ENCODE measurements at places on chromosomes 13 and 19.

DNA sequence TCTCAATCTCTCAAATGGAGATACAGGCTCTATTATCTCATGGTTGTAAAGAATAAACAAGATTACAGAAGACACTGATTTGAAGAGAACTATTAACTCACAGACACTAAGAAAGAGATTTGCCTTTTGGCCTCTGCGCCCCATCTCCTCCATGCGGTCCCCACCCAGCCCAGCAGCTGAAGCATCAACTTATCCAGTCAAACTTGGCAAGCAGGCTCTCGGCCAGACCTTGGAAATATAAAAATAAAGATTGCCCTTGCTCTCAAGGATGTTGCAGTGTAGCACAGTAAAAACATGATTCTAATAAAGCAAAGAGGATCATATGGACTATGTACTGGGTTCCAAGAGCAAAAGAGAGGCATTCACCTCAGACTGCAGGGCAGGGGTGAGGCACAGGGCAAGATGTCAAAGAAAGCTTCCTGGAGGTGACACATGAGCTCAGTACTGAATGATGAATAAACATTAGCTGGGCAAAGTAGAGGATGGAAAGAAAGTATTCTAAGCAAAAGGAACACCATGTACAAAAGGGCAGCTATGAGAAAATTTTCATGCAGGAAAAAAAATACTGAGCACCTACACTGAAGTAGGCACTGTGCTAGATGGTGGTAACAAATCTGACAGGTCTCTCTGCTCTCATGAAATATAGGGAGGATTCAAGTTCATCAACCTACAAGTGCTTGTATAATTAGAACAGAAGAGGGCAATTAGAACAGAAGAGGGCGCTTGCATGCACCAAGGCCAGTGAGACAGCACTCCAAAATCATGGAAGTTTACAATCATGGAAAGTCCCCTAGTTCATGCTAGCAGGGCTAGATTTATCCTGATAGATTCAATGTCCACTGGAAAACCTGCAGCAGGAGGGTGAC, 85.0 kb downstream of the SACS start:
- peak; percentile 26 for DNase-seq

DNA sequence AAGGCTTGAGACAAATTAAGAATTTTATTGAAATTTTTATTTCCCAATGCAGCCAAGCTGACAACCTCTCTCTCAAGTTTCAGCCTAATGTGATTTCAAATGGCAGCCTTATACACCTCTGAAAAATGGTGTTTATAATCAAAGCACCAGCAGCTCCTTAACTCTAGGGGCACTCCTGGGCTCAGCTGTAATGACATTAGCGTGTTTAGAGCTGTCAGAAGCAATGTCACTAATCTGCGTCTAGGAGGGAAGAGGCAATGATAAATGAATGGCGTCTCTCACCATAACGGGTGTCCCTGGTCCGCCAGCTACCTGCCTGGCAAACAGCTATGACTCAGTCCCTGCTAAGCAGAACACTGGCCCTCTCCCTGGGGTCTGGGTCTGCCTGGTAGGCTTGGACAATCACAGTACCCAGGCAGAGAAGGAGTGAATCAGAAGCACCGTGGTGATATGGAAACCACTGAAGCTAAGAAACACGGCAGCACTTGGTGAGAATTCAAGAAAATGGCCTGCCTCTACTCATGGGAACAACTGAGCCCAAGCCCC, 131.8 kb upstream of the VSTM2B start:
- DNase-seq: no peak

DNA sequence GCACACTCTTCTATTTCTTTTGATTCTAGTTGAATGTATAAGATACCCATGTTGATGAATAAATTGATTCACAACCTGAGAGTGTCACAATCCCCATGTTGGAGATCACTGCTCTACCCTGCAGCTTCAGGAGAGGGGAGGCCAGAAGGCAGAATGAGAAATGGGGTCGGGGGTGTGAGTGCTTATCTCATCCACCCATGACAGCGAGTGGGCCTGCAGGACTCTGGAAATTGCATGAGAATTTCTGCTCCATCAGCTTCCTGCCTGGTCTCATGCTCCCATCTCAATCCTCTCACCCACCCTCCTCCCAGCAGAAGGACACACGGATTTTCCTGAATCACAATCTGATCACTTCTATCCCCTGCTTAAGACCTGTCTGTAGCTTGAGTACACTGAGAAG, 22.9 kb upstream of the IGFL1 start:
- no peak for DNase-seq

GRCh38 chr19:14002571-14003250, 3.4 kb downstream of the RFX1 start:
- DNase-seq: no peak

DNA sequence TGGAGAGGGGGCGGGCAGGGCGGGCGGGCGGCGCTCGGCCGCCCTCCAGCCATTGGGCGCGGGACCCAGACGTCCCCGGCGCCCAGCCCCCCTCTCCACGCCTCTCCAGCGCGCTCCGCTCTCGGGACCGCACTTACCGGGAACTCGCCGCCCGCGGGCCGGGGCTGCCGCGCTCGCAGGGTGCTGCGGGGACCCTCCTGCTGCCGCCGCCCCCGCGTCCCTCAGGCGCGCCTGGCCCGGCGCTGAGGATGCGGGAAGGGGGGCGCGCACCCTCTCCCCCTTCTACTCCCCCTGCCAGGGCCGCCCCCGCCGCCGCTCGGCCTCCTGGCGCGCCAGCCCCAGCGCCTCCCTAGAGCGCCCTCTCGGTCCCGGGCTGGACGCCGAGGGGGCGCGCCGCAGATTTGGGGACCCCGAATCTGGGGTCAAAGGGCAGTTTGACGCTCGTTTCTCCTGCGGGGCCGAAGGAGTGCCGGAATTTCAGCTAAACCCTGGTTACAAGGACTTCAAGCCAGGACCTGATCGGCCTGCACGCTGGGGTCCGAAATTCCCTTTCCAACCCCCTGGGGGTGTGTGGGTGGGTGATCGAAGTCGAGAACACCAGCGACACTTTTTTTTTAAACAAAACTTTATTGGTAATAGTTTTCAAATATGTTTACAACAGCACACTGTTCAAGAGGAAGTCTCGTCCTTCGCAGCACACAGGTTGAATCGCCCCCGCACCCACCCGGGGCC, 696 bp upstream of the SAMD1 start:
- DNase-seq: peak; percentile 59

- no peak for DNase-seq
These were observed 2.5 kb downstream of the SIGLEC7 start for GRCh38 chr19:51144482-51145045.

- peak; percentile 56 for DNase-seq
These were observed 15.2 kb upstream of the PAK4 start for GRCh38 chr19:39110263-39110967.

GRCh38 chr13:41196620-41197019, 2.3 kb upstream of the KBTBD7 start:
- DNase-seq: peak; percentile 43

GRCh38 chr13:49341941-49342340, 94.2 kb downstream of the CDADC1 start:
- no peak for DNase-seq

- DNase-seq: no peak
These were observed 7.9 kb downstream of the AXL start for GRCh38 chr19:41226874-41227390.

GRCh38 chr19:30437869-30438268, 65.7 kb downstream of the ZNF536 start:
- no peak for DNase-seq

DNA sequence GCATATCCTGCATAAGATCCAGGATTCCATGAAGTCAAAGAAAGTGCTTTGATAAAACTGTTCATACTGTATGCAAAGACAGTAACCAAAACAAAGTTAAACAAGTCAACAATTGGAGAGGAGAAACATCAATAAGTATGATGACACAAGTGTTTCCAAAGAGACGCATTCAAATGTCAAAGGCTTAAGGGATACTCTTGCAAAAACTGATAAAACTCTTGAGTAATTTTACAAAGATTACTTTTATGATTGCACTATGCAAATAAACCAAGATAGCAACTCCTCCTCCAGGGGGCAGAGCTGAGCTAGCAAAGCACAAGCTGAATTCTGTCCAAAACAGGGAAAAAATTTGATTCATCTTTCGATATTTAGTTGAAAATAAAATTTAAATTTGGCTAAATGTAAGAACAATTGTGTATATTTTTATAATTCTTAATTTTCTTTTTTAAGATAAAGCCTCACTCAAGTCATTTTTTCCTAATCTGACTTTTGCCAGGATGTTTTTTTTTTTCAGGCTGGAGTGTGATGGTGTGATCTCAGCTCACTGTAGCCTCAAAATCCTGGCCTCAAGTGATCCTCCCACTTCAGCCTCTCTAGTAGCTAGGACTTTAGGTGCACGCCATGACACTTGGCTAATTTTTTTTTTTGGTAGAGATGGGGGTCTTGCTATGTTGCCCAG, 84.0 kb downstream of the MZT1 start:
- peak; percentile 75 for DNase-seq

- no peak for DNase-seq
These were observed 459.4 kb downstream of the FOXO1 start for GRCh38 chr13:40207001-40207478.

DNA sequence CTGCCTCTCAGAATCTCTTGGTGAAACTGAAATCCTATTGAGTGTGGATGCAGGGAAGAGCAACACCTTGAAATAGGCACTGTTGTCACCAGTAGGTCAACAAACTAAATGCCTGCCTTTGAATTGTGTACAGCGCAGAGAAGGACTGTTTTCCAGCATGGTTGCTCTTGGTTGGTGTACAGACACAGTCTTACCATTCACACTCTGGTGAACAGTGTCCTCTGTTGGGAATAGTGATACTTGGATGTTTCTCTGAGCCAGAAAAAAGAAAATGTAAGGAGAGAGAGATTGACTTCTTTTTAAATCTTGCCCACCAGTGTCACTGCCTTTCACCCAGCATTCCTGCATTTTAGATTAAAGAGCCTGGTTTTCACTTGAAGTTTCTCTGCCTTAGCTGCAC, 179.7 kb downstream of the STK24 start:
- peak; percentile 62 for DNase-seq

GRCh38 chr19:15475169-15475568, 4.1 kb downstream of the PGLYRP2 start:
- no peak for DNase-seq

DNA sequence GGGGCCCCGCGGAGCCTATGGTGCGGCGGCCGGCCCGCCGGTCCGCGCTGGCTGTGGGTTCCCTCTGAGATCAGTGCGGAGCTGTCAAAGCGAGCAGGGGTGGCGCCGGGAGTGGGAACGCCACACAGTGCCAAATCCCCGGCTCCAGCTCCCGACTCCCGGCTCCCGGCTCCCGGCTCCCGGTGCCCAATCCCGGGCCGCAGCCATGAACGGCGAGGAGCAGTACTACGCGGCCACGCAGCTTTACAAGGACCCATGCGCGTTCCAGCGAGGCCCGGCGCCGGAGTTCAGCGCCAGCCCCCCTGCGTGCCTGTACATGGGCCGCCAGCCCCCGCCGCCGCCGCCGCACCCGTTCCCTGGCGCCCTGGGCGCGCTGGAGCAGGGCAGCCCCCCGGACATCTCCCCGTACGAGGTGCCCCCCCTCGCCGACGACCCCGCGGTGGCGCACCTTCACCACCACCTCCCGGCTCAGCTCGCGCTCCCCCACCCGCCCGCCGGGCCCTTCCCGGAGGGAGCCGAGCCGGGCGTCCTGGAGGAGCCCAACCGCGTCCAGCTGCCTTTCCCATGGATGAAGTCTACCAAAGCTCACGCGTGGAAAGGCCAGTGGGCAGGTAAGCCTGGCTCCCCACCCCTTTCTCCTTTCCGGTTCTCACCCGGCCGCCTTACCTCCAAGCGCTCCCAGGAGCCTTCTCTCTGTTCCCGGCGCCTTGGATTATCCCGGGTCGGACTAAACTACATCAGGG, at the start of gene PDX1:
Gene PDX1 (plus strand): TSS at position 67 of the 743 bp plus-strand sequence. CDS start 139 bp downstream, at position 206.
- no peak for DNase-seq

DNA sequence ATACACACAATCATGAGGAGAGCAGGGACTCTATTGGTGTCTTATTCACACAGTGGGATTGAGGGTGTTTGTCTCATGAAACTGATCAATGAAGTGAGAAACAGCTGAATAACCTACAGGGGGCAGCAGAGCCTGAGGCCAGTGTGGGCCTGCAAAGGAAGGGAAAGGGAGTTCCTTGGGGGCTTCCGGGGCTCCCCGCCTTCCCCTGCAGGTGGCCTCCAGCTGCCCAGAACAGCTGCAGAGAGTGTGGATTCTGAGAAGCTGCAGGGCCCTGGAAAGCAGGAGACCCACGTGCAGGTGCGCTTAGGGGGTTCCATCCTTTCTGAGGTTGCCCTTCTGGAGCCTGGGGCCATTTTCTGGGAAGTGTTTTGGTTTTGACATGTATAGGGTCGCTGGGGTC, 20.1 kb downstream of the ZNF763 start:
- no peak for DNase-seq

- peak; percentile 87 for DNase-seq
These were observed 9.9 kb upstream of the ACSBG2 start for GRCh38 chr19:6125571-6125989.

DNA sequence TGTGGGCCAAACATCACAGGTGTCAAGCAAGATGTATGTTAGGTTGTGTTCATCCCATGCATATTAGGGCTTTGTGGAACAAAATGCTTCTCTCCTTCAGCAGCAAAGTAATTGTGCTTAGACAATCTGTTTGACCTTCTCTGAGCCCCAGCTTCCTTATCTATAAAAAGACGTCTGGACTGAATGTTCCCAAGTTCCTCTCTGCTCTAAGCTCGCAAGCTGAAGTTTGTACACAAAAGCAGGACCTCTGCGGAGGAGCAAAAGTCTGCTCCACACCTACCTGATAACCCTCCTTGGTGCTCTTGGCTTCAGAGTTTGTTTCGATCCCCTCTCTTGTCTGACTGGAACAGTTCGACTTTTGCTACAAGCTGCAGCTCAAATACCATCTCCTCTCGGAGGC, 95.7 kb upstream of the UBL3 start:
- no peak for DNase-seq

DNA sequence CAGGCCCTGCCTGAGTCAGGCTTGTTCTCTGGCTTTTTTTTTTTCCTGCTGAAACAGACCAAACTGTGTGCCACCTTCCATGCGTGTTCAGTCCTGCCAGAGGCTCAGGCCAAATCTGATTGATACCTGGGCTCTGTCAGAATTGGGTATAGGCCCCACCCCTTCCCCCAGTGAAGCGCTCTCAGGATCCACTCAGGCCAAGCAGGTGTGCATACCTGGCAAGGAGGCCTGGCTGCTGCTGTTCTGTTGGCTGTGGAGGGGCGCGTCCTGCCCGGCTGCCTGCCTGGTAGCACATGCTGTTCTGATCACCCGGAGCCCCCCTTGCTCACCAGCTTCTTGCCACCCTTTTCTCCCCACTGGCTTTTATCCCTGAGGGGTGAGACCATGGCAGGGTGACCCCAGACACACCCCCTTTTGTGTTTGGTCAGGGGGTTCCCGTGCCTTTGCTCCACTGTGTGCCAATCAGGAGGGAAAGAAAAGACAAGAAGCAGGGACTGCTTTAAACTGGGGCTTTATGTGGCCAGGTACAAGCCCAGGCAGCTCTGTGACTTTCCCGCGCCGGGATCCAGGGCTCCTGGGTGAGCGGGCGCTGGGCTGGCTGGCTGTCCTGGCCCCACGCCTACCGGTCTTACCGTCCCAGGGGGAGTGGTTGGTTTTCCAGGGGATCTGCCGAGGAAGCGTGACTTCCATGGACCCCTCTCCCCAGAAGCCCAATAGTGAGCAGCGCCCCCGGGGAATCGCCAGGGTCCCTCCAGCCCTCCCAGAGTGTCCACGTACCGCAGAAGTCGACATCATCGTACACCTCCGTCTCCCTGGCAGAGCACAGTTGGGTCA, 12.7 kb downstream of the PRAM1 start:
- no peak for DNase-seq
